Astrocyte (in vitro differentiated cells and primary cell): ENCODE measurements at places on chromosomes 16 and 17.

GRCh38 chr16:70577256-70577698 lies 53.7 kb downstream of the SF3B3 start:
- DNase-seq, result peak; percentile 71

- no peak for DNase-seq
Measured at GRCh38 chr16:25038239-25038954, 23.2 kb upstream of the ARHGAP17 start.

DNA sequence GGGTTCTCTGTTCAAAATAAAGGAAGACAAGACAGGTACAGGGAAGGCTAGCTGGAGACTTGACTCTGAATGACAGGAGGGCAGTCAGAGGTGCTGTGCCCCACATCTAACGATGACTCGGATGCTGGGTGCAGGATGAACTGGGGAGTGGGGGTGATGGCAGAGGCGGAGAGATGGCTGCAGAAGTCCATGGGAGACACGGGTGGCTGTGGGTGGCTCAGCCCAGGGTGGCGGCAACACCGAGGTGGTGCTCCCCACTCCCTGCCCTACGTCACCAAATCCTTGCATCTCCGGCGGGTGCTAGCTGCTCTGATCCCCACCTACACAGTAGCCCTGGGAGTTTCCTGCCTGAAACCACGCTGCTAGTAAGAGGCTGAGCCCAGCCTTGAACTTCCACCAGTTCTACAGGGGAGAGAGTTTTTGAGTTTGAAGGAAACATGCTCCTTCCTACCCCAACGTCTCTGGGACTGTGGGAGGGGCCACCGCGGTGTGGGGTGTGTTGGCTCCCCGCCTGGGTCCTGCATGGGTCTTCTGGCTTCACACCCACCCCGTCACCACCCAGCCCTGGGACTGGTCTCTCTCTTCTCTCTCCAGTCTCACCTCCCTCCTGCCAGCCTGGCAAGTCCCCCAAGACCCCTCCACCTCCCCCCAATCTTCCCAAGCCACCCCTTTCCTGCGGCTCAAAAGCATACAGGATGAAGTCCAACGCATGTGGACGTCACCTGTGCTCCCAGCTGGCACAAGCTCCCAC lies 4.5 kb downstream of the GSG1L start:
- DNase-seq, result no peak

- no peak for DNase-seq
Measured at GRCh38 chr16:747978-748746, 7.4 kb upstream of the CIAO3 start.

- DNase-seq, result no peak
Measured at GRCh38 chr17:38947189-38947588, 20.0 kb downstream of the FBXO47 start.

- peak; percentile 66 for DNase-seq
Measured at GRCh38 chr17:14321476-14321949, 20.6 kb downstream of the HS3ST3B1 start.

GRCh38 chr16:28035866-28036393 lies 27.6 kb downstream of the GSG1L start:
- DNase-seq, result no peak

GRCh38 chr17:34254651-34255380 lies at the start of gene CCL2:
TSS of gene CCL2 (plus strand) at chr17:34255285. CDS start at chr17:34255350, 65 bp downstream.
- DNase-seq, result peak; percentile 86

GRCh38 chr17:38598536-38598935 lies 7.2 kb downstream of the SRCIN1 start:
- peak; percentile 72 for DNase-seq

DNA sequence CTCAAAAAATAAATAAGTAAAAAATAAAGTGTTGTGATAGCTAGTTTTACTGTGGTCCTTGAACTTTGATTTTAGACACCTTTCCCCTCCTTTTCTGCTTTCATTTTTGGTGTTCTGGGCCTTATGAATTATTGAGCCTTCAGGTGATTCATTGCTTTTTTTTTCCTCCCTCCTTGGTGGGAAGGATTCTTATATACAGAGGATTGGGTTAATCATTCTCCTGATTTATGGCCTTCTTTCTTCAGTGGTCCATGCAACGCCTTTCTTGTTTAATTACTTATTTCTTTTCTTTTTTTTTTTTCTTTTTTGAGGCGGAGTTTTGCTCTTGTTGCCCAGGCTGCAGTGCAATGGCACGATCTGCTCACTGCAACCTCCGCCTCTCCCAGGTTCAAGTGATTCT lies 8.0 kb upstream of the MYL4 start:
- DNase-seq, result no peak

GRCh38 chr16:4654964-4655590 lies 30.5 kb downstream of the MGRN1 start:
- DNase-seq, result no peak

- DNase-seq, result peak; percentile 66
Measured at GRCh38 chr16:10120953-10121352, 61.3 kb downstream of the GRIN2A start.
